ENCODE measurements at places on chromosomes 7 and 10. TPM values are rescaled to one million over a fixed set of nuclear protein-coding genes. Genes with fewer than 3 reads are reported as not detected.

CARD11 gene
- total RNA-seq, result 1.3 TPM

FZD1 gene
- total RNA-seq, result 110 TPM

CHCHD1 gene
- total RNA-seq, result 31.6 TPM

PNLIPRP3 gene
- not detected for total RNA-seq

EGR2 gene
- 0.78 TPM for total RNA-seq

CFTR gene
- not detected for total RNA-seq

TMEM273 gene
- total RNA-seq, result 12.6 TPM

EVX1 gene
- total RNA-seq, result not detected

SLC18A3 gene
- total RNA-seq, result not detected

ANKRD26 gene
- 13.8 TPM for total RNA-seq

PON1 gene
- total RNA-seq, result not detected

GALNT17 gene
- 35.5 TPM for total RNA-seq

NKX1-2 gene
- not detected for total RNA-seq

NUTM2A gene
- 2.5 TPM for total RNA-seq

CALHM1 gene
- total RNA-seq, result not detected

PPP1R3A gene
- total RNA-seq, result not detected

RHBDD2 gene
- total RNA-seq, result 170 TPM

NUTM2E gene
- not detected for total RNA-seq

TUBB8 gene
- 2.0 TPM for total RNA-seq

Measured in thyroid gland (tissue), 4 donors.